Osteocyte (in vitro differentiated cells): ENCODE measurements at places on chromosomes 4 and X.

- DNase-seq, result no peak
Measured at GRCh38 chr4:10074767-10075105, 41.9 kb downstream of the WDR1 start.

GRCh38 chr4:128782076-128782715 is 27.3 kb upstream of the JADE1 start:
- DNase-seq, result no peak

DNA sequence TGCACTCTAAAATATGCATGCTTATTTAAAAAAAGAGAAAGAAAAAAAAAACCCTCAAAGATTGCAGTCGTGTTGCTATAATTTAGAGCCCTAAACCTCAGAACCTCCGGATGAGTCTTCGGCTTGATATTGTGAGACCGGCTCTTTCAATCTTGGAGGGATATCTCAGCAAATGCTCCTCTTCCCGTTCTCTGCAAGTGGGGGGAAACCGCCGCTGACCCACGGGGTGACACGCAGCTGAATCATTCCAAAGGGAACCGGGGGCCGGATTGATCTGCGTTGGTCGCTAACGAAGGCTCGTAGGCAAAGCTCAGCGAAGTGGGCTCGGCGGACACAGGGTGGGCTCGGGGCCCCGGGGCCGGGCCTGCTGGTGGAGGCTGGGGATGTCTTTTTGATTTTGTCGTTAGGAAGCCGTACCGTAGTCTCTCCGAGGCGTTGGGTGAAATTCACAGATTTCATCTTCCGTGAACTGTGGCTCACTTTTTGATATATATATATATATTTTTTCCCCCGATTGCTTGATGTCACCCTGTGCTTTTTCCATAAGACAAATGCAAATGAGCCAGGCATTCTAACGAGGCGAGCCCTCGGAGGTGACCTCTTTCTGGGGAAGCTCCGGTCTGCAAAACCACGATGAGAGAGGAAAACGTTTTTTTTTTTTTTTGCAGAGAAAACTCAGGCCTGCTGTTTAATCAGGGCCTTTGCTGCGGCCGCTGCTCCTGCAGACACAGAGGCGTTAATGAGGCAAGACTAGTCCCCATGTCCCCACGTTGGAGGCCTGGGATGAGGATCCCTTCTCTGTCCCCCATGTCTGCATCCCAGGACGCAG is 110.7 kb upstream of the PPP2R3B start:
- no peak for DNase-seq

DNA sequence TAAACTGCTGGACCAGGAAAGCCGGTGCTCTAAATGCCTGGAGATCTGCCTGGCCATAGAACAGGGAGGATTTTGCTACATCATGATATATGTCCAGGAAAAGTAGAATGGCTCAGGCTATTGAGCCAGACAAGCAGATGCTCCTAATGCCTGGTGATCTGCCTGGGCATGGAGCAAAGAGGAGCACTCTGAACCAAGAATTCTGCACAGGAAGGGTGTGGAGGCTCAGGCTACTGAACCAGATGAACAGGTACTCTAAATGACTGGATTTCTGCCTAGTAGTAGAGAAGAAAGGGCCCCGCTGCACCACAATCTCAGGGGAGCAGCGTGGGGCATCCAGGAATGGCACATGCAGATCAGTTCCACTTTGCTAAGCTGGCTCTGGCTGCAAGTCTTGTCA is 607.9 kb downstream of the ANKRD50 start:
- no peak for DNase-seq

DNA sequence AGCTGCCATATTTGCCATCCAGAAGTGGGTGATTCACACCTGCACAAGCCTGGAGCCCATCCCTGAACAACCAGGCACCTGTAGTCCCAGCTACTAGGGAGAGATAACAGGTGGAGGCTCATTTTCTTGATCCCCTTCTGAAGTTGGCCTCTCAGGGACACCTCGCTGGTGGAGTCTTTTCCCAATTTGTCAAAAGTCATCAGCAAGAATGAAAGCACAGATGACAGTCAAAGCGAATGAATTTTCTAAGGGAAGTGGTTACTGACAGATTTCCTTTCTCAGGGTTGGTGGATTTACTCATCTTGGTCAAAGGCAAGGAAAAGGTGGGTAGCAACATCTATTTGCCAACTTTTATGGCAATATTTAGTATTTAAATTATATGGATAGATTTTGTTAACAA is 36.5 kb downstream of the FGFBP1 start:
- no peak for DNase-seq

- DNase-seq, result no peak
Measured at GRCh38 chrX:133159205-133159604, 58.9 kb downstream of the TFDP3 start.

DNA sequence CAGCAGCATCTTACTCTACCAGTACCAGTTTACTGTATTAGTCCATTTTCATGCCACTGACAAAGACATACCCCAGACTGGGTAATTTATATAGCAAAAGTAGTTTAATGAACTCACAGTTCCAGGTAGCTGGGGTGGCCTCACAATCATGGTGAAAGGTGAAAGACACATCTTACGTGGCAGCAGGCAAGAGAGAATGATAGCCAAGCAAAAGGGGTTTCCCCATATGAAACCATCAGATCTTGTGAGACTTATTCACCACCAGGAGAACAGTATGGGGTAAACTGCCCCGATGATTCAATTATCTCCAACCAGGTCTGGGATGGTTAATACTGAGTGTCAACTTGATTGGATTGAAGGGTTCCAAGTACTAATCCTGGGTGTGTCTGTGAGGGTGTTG is 69.3 kb downstream of the YIPF6 start:
- DNase-seq, result no peak
